ENCODE measurements at places on chromosomes 1 and 21.

DNA sequence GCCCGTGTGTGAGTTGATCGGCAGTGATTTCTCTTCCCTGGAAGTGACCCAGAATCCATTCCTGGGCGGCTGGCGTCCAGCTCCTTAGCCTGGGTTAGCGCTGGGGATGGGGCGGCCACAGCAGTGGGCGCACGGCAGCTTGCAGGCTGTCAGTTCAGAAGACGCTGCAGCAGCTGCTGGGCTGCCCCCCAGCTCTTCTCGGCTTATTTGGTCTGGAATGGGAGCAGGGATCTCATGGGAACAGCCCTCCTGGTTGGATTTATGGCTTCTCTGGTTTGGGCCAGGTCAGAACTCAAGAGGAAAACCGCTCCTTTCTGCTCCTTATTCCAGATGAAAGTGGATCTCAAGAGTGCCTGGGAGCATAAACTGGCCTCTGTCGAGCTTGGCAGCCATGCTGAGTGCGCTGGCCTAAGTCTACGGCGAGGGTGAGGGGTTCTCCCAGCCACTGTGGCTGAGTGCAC lies 148.2 kb downstream of the PRDM16 start:
- no peak for DNase-seq

DNA sequence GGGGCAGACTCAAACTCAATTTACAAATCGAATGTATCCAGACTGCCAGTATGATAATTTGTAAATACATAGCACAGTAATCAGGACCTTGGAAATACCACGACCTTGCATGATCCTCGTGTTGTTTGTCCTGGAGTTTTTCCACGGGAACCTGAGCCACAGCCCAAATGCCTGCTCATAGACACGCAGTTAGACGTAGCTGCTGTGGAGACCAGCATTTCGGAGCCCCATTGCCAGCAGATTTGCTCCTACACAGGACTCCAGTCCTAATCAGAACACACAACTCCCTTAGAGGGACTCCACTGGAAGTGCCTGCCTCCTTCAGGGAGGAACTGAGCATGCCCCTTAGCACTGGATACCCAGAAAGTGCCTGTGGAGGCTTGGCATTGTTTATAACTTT lies 163.2 kb downstream of the GALNT2 start:
- no peak for DNase-seq

GRCh38 chr1:71276466-71276865 lies 195.6 kb upstream of the ZRANB2 start:
- no peak for DNase-seq

GRCh38 chr1:214739621-214740238 lies 136.7 kb downstream of the CENPF start:
- DNase-seq: peak; percentile 21

DNA sequence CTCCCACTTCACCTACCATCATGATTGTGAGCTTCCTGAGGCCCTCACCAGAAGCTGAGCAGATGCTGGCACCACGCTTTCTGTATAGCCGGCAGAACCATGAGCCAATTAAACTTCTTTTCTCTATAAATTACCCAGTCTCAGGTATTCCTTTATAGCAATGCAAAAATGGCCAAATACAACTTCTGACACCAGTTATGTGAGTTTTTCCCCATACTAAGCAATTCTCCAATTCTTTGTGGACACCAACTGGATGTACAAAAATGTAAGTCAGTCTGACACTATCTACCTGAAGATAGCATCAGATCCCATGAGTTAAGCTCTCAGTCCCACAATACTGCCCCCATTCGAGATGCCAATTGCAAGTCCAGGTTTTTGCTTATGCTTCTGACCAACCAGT lies 65.4 kb upstream of the PPIH start:
- no peak for DNase-seq

DNA sequence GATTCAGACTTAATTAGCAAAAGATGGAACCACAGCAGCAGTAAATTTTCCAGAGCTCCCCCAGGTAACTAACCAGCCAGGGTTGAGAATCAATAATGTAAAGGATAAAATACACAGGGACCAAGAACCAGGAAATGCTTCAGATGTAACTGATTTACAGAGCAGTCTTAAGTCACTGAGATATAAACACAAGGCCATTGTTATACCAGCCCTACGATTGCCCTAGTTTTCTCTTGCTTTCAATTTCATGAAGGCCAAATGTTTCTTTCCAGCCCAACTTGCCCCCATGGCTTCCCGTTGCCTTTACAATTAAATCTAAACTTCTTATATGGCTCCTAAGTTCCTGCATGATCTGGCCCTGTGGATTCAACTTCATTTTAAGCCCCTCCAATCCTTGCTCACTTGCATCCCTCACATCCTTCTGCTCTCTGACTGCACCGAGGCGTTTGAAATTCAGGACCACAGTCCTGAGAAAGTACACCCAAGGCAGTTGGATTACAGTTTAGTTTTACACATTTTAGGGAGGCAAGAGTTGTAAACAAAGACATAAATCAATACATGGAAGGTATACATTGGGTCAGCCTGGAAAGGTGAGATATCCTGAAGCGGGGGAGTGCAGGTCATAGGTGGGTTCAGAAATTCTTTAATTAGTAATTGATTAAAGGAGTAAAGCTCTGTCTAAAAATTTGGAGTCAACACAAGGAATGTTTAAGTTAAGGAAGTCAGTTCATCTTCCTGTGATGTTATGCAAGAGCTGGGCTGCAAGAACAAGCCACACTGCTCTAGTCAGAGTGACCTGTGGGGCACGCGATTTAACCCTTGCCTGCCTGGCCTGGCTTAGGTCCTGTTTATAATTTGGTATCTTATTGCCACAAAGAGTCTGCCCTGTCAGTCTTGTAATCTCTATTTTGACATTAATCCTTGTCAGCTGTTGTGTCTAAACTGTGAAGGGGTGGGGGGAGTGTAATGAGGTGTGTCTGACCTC lies 69.9 kb upstream of the COG2 start:
- peak; percentile 50 for DNase-seq

DNA sequence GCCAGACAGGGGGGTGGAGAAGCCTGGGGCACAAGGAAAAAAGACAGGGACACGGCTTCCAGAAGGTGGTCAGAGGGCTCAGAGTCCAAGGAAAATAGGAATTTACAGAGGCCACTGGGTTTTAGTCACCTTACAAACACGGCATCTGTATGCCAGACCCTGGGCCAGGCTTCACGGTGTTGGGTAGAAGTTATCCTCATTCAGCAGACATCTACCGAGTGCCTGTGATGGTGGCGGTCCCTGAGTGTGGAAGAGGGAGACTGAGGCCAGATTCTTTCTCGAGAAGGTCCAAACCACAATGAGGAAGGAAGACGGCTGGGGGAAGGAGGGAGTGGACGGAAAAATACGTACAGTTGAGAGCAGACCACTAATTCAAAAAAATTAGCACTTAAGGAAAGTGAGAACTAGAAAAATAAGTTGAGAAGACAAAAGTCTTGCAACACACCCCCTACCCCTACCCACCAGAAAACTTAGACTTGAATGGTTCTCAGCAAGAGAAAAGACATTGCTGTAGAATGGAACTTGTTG lies 864 bp upstream of the BTG2 start:
- DNase-seq: no peak

DNA sequence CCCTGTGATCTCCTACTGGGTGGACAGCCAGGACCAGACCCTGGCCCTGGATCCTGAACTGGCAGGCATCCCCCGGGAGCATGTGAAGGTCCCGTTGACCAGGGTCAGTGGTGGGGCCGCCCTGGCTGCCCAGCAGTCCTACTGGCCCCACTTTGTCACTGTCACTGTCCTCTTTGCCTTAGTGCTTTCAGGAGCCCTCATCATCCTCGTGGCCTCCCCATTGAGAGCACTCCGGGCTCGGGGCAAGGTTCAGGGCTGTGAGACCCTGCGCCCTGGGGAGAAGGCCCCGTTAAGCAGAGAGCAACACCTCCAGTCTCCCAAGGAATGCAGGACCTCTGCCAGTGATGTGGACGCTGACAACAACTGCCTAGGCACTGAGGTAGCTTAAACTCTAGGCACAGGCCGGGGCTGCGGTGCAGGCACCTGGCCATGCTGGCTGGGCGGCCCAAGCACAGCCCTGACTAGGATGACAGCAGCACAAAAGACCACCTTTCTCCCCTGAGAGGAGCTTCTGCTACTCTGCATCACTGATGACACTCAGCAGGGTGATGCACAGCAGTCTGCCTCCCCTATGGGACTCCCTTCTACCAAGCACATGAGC lies 17.2 kb upstream of the SLC25A44 start:
- no peak for DNase-seq

GRCh38 chr1:42759114-42759513 lies 7.7 kb downstream of the P3H1 start:
- DNase-seq: no peak

DNA sequence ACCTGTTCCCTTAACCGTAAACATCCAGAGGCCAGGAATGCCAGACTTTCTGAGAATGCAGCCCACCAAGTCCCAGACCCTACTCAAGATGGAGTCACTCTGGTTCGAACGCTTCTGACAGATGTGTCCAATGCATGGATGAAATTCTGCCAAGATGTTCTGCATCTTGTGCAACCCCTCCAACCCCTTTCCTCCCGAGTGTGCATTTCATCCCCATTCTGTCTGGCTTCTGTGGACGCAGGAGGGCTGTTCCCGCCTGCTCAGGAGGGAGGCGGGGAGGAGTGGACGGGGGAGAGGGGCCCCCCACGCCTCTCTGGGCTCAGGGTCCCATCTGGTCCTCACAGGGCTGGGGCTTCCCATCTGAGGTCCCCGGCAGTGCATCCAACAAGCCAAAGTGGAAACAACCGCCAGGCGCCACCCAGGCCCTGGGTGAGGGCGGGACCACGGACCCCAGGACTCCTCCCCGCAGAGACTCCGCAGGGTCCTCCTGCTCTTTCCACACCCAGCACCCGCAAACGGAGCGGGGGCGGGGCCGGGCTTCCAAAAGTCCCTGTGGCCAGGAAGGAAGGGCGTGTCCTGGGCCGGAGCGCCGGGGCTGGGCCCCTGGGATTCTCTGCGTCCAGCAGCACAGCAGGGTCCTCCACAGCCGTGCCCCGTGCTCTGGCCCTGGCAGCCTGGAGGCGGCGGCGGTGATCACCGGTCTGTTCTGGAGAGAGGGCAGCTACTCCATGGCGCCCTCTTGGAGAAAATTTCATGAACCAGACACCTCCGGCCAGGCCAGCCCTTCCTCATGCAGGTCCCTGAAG lies 27.8 kb upstream of the SUMO3 start:
- DNase-seq: peak; percentile 62

GRCh38 chr1:204076891-204077290 lies 4.0 kb downstream of the SOX13 start:
- no peak for DNase-seq

GRCh38 chr21:21295303-21295702 lies 297.1 kb downstream of the NCAM2 start:
- no peak for DNase-seq

GRCh38 chr1:34143975-34144374 lies 21.1 kb downstream of the CSMD2 start:
- no peak for DNase-seq

- no peak for DNase-seq
Observed at GRCh38 chr1:42851420-42851819, 5.0 kb downstream of the ZNF691 start.

DNA sequence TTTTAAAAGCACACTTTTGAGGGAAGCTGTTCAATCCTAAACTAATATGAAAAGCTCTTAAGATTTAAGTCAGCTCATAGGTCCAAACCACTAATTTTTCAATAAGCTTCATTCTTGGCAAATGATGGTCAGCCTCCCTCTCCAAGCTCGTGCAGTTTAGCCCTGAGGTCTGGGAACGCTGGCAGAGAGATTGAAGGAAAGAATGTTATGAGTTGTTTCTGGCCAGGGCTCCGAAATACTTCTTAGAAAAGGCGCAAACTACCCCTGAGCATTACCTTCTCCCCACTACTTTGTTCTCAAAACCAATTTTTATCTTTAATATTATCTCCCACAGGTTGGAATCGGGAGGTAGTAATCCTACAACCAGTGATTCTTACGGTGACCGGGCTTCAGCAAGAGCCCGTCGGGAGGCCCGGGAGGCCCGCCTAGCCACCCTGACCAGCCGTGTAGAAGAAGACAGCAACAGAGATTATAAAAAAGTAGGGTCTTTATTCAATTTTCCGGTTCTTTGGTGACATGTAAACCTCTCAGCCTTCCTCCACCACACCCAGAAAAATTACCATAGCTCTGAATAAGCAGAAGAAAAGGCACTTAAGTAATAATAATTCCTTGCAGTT lies 147.7 kb downstream of the SYT2 start:
- no peak for DNase-seq

- peak; percentile 97 for DNase-seq
Observed at GRCh38 chr1:53107570-53108322, 34.7 kb downstream of the SLC1A7 start.

GRCh38 chr1:38381256-38381655 lies 334.7 kb upstream of the POU3F1 start:
- no peak for DNase-seq

GRCh38 chr1:226649780-226650179 lies 89.3 kb downstream of the ITPKB start:
- DNase-seq: no peak

- DNase-seq: peak; percentile 15
Observed at GRCh38 chr1:97573553-97573952, 347.3 kb downstream of the DPYD start.

DNA sequence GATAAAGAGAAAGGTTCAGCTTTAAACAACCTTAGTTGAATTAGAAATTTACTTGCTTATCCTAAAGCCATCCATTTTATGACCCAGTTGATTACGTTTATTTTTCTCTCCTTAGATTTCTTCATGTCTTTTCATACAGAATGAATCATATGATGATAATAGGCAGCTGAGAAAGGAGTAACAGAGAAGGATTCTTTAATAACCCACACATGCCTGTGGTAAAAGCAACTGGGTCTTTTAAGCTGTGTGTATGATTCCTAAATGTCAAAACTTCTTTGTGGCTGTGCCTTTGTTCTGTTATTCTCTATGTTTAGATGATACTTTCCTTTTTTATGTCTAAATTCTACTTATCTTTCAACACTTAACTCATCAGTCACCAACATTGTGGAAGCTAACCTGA lies 626.5 kb downstream of the NCAM2 start:
- DNase-seq: peak; percentile 69

GRCh38 chr21:38319781-38320180 lies 63.0 kb downstream of the KCNJ15 start:
- DNase-seq: peak; percentile 54

DNA sequence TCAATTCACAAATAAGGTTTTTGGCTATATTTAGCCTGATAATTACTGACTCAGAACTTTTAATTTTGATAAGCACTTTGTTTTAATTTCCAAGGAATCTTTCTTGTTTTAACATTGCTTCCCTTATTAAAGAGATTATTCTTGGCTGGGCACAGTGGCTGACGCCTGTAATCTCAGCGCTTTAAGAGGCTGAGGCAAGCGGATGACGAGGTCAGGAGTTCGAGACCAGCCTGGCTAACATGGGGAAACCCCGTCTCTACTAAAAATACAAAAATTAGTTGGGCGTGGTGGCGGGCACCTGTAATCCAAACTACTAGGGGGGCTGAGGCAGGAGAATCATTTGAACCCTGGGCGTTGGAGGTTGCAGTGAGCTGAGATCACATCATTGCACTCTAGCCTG lies 13.8 kb downstream of the ALG14 start:
- no peak for DNase-seq
